AG09309 (cell line): ENCODE measurements at places on chromosomes 12 and 14.

- DNase-seq: no peak
Observed at GRCh38 chr12:41288142-41288811, 100.2 kb downstream of the PDZRN4 start.

DNA sequence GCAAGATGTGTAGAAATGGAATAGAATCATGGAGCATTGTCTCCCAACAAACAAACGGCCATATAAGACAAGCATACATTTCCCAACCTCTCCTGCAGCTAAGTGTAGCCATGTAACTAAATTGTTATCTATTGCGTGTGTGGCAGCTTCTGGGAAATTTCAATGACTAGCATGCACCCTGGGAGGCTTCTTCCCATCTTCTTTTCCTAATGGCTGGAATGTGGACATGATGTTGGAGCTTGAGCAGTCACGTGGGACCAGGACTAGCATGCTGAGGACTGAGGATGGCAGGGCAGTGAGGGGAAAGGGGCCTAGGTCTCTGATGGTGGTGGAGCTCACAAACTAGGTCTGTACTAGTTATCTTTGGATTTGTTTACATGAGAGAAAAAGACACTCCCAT lies 21.7 kb upstream of the CTDSP2 start:
- DNase-seq: no peak

- no peak for DNase-seq
Observed at GRCh38 chr12:59839514-59839913, 243.7 kb downstream of the SLC16A7 start.

DNA sequence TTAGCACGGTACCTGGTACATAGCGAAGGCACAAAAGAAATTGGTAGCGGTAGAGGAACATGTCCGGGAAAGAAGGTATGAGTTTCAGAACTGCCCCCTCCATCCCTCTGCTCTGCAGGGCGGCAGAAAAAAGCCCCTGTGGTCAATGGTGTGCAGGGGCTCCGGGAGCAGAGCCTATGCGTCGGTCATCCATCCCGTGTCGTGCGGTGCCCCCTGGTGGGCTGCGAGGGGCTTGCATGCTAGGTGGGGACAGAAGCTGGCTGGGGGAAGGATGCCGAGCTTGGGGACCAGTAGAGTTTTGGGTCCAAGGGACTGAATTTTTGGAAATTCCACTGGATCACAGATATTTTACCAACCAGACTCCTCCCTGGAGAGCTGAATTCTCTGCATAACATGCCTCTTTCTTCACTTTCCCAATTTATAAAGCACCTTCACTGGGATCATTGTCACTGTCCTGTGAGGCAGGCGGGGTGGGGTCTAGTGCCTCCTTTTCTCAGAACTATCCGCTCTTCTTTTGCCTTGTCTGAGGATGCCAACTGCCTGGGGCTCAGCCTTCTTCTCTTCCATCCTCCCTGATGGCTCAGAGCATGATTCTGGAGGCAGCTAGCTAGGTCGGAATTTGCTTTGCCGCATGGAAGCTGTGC lies 148.7 kb downstream of the SMOC1 start:
- no peak for DNase-seq

GRCh38 chr12:34396006-34396860 lies 373.9 kb downstream of the ALG10 start:
- no peak for DNase-seq

- no peak for DNase-seq
Observed at GRCh38 chr12:113601656-113602263, 130.1 kb upstream of the LHX5 start.

DNA sequence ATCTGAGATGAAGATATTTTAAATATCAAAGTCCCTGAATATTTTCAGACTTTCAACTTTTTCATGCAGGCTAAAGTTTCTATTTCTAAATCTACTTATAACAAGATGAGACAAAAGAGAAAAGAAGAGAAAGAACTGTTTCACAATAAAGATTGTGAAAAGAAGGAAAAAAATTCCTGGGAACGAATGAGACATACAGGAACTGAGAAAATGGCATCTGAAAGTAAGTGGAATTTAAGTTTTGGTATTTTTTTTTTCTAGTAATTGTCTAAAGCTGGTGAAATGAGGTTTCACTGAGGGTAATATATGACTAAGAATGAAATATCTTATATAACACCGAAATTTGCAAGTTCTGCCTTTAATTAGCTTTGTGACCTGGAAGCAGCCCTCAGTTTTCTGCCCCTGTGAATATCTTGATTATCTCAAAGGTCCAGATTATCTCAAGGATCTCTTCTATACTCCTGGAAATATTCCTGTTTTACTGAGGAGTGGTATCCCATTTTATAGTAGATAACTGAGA lies 55.7 kb upstream of the PRPF39 start:
- DNase-seq: no peak

DNA sequence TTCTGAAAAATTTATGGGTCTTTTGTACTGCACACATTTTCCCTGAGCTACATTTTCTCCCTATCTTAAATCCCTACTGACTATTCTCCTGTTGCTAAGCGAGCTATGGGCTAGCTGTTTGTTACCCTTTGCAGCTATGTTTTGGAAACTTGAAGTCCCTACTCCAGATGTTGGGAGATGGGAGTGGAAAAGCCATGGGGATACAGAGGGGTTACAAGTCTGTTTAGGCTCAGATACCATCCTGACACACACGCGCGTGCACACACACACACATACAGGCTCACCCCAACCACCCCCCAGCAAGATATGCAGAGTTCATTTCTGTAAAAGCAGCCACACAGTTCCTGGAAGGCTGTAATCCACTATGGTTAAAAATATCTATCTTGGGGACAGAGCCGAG lies 15.8 kb downstream of the ATP5MC2 start:
- DNase-seq: no peak

DNA sequence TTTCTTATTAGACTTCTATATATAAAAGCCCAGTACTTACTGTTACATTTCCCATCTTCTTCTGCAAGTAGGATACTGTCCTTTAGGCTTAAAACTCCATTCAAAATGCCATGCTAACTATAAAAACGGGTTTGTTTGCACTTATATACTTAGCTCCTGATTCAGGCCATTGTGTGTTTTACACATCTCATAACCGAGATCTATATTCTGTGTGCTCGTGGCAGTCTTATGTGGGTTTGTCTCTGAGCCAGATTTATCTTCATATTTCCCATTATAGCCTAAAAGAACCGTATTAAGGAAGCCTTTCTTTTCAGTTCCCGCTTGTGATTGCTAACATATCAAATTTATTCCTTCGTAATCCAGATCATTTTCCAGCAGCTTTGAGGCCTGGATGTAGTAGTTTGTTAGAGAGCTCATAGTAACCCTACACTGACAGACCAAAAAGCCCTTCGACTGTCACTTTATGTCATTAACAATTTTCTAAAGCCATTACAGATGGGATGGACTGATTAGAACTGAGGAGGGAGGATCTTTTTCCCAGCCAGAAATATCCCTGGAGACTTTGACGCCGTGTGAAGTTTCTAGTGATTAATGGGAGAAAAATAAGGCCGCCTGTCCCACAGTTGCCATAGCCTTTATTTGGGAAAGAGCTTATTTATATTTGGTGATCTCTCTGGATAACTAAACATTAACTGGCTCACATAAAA lies 508.5 kb downstream of the FOXG1 start:
- DNase-seq: no peak

DNA sequence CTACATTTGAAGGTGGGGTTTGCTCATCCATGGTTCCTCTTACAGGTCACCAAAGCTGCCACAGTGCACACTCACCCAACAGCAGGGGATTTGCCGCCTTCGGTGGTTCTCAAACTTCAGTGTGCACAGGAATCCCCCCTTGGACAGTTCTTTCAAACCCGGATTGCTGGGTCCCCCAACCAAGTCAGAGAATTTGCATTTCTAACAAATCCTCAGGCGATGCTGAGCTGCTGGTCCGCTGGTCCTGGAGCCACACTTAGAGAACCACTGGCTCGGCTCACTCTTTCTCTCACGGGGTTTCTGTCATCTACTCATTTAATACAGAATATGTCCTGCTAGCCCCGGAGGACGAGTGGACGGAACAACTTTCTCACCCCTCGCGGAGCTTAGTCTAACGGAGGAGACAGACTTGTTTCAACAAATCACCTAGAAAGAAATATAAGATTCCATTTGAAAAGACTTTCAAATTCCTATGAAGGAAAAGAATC lies 24.1 kb upstream of the ZFP36L1 start:
- DNase-seq: no peak

DNA sequence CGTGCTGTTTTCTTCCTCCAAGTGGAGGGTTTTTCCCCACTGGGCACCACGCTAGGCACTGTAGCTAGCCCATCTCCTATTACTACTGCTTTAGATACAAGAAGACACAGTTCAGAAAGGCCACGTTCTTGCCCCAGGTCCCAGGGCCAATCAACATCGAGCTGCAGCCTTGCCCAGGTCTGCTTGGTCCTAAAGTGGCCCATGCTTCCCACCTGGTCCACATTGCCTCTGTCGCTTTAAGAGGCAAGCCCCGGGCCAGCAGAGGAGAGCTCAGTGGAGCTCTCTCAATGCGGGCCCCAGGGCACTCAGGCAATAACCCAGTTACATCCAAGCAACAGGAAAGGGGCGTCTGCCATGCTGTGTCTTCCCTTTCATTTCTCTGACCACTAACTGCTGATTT lies 148.1 kb downstream of the CALM1 start:
- no peak for DNase-seq

DNA sequence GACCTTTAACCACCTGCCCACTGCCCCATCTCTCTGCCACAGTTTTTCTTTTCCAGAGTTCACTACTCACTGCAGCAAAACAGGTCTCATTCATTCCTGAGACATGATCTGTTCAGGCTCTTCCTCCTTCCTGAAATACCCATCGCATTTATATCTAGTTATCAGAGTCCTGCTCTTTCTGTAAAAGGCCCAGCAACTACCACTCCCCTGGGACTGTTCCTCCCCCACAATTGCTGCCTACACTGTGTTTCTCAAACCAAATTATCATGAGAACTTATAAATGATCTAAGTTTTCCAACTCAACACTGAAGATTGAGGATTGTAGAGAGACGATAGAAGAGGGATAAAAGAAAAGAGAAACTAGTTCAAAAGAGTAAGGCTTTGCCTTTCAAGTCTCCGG lies 40.8 kb upstream of the EPS8 start:
- no peak for DNase-seq

GRCh38 chr12:105337391-105337790 lies 6.9 kb downstream of the C12orf75 start:
- DNase-seq: no peak

GRCh38 chr12:102950107-102950949 lies 7.1 kb upstream of the ASCL1 start:
- DNase-seq: no peak

- no peak for DNase-seq
Observed at GRCh38 chr14:79320561-79320960, 890.7 kb downstream of the DIO2 start.

- no peak for DNase-seq
Observed at GRCh38 chr12:103880299-103881142, 39.5 kb upstream of the NT5DC3 start.

GRCh38 chr12:65014504-65015271 lies 106.4 kb downstream of the WIF1 start:
- no peak for DNase-seq

- no peak for DNase-seq
Observed at GRCh38 chr12:16880864-16881285, 274.9 kb upstream of the LMO3 start.

DNA sequence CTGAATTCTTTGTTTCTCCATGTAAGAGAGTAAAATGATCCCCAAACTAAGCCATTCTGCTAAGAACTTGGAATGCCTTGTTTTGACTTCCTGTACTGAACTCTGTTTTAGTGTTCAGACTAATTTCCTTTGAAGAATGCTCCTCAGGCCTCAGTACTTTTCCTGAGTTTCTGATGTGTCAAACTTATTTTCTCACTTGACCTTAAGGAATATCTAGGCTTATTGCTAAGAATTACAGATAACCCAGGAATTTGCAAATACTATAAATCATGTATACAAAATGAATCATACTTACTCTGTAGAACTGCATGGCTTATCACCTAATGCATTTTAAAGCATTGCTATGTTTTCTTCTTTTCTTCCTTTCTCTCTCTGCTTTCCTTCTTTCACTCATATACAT lies 93.1 kb upstream of the PKP2 start:
- DNase-seq: no peak

- DNase-seq: no peak
Observed at GRCh38 chr12:69239922-69240630, 707 bp downstream of the CPSF6 start.

DNA sequence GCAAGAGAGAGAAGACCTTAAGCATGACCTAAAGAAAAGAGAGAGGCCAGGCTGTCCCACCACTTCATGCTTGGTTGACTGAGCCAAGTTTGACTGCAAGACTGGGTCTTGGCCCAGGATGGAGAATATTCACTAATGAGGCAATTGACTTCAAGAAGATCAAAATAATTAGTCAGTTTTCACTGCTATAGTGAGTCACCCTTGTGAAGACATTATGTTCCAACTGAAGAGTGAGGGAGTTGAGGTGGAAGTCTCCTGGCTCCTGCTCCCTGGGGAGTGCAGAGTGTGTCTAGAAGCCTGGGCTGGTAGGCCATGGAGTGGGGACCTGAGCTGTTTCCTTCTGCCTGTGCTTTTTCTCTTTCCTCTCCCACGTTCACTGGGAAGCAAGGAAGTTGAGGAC lies 117.6 kb downstream of the CACNA1C start:
- no peak for DNase-seq

DNA sequence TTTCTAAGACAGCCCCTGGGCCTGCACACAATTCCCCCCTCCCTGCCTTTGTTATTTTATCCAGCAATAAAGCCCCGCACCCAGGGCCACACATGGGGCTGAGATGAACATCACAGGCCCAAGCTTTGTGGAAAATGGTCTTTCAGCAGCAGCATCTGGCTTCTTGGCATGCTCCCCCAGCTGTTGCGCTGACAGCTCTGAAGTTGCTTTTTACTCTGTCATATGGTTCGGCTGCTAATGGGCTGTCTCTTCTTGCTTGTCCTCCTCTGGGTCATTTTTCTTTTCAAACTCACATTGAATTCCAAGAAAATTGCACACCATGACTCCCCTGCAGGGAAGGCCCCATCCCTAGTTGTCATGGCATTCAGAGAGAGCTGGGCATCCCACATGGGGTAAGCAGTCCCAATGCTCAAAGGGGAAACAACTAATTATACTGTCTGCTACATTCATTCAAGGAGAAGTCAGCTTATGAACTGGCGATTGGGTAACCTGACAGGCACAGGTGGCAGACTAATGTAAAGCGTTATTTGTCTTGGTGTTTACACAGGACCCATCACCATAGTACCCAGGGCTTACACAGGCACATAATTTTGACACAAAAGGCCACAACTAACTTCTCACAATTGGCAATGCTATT lies 74.0 kb upstream of the CDKN3 start:
- no peak for DNase-seq

- DNase-seq: no peak
Observed at GRCh38 chr12:133190176-133190575, 8.9 kb downstream of the ZNF268 start.

GRCh38 chr12:14190694-14191093 lies 174.8 kb upstream of the ATF7IP start:
- no peak for DNase-seq

- DNase-seq: no peak
Observed at GRCh38 chr14:91142214-91142668, 28.4 kb downstream of the DGLUCY start.

GRCh38 chr12:76628745-76629144 lies 69.2 kb upstream of the OSBPL8 start:
- DNase-seq: no peak

- no peak for DNase-seq
Observed at GRCh38 chr12:56947633-56948456, 9.6 kb downstream of the RDH16 start.
